Endodermal cell (in vitro differentiated cells): ENCODE measurements at places on chromosomes 2 and 18.

DNA sequence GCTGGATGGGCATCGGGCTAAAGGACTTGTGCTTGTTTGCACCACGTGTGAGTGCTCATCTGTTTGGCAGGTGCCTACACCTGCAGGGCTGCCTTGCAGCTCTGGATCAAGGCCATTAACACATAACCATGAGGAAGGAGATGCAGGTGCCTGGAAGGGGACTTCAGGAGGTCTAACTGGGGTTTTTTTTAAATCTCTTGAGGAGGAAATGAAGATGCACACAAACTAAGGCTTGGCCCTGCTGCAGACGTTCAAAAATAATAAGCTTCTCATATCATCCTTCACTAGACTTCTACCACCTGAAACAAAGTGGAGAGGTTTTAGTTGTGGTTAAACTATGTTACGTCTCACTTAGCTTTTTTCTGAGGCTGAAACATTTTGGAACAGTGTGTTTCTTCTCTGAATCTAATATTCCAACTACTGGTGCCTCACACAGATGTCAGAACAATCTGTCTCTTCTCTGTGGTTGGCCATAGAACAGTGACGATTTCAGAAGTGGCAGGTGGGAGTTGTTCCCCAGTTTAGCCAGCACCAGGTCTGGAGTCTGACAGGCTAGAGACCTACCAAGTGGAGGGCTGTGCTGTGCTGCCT is 36.5 kb downstream of the BCL2L11 start:
- no peak for DNase-seq

DNA sequence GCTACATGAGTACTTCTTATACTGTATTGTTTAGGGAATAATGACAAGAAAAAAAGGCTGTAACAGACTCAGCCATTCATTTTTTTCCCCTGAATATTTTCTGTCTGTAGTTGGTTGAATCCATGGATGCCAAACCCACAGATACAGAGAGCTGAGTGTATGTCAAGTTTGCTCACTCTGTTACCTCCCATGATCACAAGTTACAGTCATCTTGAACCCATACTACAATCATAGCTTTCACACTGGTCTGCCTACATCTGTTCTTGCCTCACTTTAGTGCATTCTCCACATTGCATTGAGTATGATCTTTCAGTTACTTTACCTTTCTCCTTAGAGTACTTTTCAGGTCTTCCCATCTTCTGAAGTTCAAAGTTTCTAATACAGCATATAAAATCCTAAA is 94.0 kb downstream of the BIRC6 start:
- no peak for DNase-seq

- no peak for DNase-seq
Observed at GRCh38 chr2:77725045-77725444, 202.9 kb upstream of the LRRTM4 start.

- no peak for DNase-seq
Observed at GRCh38 chr18:23228102-23229061, 93.1 kb downstream of the CABLES1 start.

- no peak for DNase-seq
Observed at GRCh38 chr2:13504808-13505207, 788.1 kb downstream of the TRIB2 start.

GRCh38 chr2:85308896-85309555 is 18.8 kb downstream of the TGOLN2 start:
- no peak for DNase-seq

GRCh38 chr2:148305476-148305875 is 284.6 kb downstream of the MBD5 start:
- DNase-seq = no peak

DNA sequence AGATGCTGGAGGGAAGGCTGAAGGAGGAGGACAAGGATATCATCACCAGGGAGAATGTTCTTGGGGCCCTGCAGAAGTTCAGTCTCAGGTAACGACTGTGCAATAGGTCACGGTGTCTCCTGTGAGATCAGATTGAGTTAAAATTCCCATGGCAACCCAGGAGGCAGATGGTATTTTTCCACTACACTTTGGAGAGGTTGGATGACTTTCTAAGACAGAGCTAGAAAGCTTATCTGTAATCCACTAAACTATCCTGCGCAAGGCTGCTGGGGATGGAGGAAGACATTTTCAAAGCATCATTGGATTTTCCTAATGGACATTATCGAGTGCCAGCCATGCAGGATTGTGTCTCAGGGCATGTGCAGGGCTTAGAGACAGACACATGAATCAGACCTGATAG is 74.6 kb downstream of the ARMC9 start:
- DNase-seq = no peak

DNA sequence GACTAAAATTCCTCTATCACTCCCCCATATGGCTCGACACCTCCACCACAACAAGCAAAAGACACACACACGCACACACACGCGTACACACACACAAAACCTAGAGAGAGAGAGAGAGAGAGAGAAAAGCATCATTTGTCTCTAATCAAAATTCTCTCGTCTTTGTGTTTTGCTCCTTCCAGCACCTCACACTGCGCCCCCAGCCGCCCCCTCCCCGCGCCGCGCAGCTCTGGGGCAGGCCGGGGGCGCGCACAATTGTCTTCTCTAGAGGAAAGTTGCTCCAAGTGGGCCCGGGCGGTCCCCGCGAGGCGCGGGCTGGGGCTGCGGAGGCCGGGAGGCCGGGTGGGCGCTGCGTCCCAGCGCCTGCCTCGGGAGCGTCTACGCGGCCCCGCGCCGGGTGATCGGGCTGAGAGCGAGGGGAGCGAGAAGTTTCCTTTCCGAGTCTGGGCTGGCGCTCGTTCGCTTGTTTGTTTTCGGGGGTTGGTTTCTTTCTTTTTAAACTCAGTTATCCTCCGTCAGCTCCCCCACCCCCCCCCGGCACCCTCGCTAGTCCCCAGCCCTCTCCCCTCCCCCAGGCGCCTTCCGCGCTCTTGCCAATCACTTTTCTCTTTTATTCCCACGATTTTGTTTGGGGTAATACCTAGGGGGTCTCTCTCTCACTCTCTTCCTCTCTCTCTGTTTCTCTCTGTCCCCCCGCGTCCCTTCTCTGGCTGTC is 4.1 kb downstream of the ZEB2 start:
- DNase-seq = peak; percentile 73

GRCh38 chr2:198314559-198315153 is 510.3 kb downstream of the PLCL1 start:
- DNase-seq = no peak

- DNase-seq = no peak
Observed at GRCh38 chr2:133838642-133839365, 270.5 kb upstream of the NCKAP5 start.

GRCh38 chr2:172951554-172951953 is 124.1 kb upstream of the MAP3K20 start:
- DNase-seq = no peak

GRCh38 chr18:10011061-10011460 is 97.2 kb downstream of the VAPA start:
- DNase-seq = peak; percentile 10

- no peak for DNase-seq
Observed at GRCh38 chr18:36256094-36256493, 41.4 kb upstream of the FHOD3 start.

GRCh38 chr18:48345596-48345995 is 63.6 kb downstream of the ZBTB7C start:
- DNase-seq = peak; percentile 50

DNA sequence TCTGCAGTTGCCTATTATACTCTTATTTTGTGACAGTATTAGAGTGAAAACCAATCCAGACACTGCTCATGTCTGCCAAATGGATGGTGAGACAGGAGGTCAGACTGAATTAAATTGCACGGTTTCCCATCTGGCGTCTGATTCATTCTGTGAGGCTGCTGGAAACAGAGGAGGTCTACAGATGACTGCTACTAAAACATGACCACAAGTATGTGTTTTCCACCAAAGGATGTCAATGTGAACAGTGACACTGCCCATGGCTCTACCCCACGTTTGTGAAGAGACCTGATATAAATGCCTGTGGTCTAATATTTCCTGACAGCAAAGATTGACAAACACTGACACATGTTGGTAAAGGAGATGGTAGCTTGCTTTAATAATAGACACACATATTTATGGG is 104.3 kb upstream of the ST6GAL2 start:
- no peak for DNase-seq

GRCh38 chr2:201808027-201808426 is 1.7 kb downstream of the CDK15 start:
- no peak for DNase-seq

- no peak for DNase-seq
Observed at GRCh38 chr2:174121612-174122011, 126.7 kb downstream of the OLA1 start.

DNA sequence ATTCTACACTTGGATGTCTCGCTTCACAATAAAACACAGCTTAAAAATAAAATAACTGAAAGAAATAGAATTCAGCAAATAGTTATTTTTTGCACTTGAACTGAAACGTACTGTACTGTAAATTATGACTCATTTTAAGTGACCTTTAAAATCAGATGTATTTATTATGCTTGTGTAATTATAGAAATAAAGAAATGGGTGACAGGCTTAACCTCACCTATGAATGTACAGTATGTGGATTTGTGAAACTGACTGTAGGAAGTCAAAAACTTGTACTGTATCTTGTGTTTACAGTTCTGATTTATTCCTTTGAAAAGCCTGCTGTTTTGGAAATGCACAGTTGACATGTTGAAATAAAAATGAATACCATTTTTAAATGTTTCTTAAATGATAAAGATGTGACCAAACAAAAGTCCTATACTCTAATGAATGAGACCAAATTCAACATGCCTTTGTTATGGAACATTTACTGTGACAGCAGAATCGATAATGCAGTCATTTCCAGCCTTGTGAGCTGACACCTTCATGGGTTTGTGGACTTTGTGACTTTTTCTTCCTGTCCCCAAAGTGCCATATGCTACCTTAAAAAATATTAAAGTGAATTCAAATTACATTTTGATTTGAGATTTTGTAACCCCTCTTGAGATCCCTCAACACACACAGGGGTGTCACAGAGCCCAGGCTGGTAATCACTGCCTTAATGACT is 32.7 kb downstream of the NEMP2 start:
- DNase-seq = no peak

- no peak for DNase-seq
Observed at GRCh38 chr2:33336036-33336625, 140.3 kb upstream of the RASGRP3 start.

- no peak for DNase-seq
Observed at GRCh38 chr2:36607947-36608346, 10.0 kb upstream of the FEZ2 start.

DNA sequence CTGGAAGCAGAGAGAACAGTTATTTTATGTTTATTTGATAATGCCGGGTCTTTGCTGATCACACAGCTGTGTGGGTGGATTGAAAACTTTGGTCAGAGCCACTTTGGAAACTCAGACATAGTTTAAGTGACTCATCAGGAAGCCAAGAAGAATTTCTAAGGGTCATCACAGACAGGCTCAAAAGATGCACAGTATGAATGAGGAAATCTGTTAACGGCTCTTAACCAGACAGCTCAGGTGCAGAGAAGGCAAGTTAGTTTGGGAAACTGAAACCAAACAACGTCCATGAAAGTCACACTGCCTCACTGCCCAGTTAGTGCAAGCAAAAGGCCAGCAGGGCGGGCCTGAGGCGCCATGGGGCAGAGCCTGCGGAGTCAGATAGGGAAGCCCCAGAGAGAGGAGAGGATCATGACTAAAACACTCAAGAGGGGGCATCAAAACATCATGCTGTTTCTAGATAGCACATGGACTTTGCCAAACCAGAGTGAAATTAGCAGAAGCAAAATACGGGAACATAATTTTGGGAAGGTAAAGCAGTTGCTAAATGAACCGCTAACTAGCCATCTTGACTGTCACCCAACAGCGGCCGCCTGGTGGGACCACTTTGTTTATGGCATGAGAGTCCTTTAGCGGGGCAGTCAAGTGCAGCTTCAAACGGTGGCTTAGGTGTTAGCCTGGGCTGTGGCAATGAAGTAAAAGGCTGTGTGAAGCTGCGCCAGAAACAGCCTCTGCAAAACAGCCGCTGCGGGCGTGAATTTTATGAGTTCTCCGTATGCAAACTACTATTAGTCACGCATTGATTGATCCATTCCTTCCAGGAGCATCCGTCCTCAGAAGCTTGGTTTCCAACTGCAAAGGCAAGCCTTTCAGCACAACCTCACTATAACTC is 101.2 kb downstream of the KCTD18 start:
- peak; percentile 59 for DNase-seq

- DNase-seq = no peak
Observed at GRCh38 chr18:35369126-35369525, 8.0 kb downstream of the ZNF396 start.

DNA sequence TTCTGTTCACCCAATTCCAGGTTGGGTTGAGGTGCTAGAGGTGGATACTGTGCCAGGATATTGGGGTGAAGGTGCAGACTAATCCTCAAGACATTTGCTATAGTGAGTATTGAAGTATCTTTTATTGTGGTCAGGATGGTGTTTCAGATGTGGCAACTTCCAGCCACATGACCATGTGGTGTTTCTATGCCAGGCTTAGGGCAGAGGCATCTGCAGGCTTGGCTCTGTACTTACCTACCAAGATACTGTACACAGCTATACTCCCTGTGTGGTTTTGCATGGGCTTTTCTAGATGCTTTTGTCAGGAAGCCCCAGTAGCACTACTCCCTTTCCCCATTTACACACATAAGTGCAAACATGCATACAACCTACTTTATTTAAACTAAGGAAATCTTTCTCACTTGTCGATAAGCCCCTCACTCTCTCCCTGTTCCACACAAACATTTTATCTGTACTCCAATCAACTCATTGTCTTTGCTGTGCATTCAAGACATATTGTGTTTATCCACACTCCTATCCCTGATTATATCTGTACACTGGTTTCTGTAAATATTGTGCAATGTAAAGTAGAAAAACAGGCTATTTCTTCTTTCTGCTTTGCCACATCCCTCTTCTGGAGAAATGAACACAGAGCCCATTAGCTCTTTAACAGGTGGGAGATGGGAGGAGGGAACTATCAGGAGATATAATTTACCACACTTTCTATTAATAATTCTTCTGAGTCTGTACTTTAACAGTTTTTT is 12.3 kb downstream of the ARL6IP6 start:
- DNase-seq = no peak
